GM10248 (cell line): ENCODE measurements at places on chromosomes 11 and 22.

DNA sequence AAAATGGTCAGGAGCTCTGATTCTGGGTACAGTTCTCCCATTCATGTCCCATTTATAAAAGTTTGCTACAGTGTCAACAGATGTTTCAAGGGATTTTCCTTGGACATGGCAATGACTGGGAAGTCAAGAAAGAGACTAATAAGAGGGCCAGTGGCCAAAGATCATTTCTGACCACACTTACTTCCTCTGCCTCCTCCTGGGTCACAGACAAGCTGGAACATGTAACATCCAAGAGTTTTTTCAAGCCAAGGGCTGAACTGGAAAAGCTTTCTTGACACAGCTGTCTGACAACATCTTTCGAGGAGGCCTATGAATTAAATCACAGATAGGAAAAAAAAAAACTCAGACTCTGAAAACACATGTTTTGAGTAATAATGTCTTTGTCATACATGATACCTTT lies 8.7 kb downstream of the COMMD9 start:
- DNase-seq, result no peak

GRCh38 chr11:34158661-34159060 lies 53.2 kb downstream of the NAT10 start:
- DNase-seq, result no peak

- DNase-seq, result no peak
These were observed 27.9 kb downstream of the NOX4 start for GRCh38 chr11:89463266-89463780.

GRCh38 chr11:17898782-17899181 lies 114.1 kb downstream of the SERGEF start:
- DNase-seq, result no peak

DNA sequence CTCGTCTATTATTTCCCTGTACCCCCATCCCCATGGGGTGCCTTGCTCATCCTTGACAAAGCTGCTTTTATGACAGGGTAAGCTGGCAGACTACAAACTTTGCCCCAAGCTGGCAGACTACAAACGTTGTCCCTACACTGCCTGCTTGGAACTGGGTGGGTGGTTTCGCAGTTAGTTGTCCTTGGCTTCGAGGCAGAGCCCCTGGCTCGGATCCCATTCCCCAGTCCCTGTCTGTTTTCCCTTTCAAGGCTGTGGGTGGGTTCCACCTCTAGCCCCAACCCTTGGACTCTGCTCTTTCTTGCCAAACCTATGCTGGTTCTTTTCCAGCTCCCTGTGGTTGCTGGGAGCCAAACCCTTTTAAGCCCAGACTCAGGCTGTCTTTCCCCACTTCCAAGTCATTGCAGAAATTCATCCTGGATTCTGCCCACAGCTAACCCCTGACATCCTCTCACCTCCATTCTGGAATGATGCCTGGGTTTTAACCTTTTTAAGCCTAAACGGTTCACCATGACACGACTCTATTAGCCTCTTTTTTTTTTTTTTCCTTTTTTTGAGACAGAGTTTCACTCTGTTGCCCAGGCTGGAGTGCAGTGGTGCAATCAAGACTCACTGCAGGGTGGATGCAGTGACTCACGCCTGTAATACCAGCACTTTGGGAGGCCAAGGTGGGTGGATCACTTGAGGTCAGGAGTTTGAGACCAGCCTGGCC lies 9.2 kb upstream of the RBM14 start:
- no peak for DNase-seq

- no peak for DNase-seq
These were observed 32.2 kb upstream of the HMOX1 start for GRCh38 chr22:35348703-35349102.
